ENCODE measurements at places on chromosomes 1 and 21.

- DNase-seq: no peak
Measured at GRCh38 chr1:202615501-202616354, 94.5 kb downstream of the SYT2 start.

- no peak for DNase-seq
Measured at GRCh38 chr1:19819701-19820100, 4.6 kb upstream of the RNF186 start.

DNA sequence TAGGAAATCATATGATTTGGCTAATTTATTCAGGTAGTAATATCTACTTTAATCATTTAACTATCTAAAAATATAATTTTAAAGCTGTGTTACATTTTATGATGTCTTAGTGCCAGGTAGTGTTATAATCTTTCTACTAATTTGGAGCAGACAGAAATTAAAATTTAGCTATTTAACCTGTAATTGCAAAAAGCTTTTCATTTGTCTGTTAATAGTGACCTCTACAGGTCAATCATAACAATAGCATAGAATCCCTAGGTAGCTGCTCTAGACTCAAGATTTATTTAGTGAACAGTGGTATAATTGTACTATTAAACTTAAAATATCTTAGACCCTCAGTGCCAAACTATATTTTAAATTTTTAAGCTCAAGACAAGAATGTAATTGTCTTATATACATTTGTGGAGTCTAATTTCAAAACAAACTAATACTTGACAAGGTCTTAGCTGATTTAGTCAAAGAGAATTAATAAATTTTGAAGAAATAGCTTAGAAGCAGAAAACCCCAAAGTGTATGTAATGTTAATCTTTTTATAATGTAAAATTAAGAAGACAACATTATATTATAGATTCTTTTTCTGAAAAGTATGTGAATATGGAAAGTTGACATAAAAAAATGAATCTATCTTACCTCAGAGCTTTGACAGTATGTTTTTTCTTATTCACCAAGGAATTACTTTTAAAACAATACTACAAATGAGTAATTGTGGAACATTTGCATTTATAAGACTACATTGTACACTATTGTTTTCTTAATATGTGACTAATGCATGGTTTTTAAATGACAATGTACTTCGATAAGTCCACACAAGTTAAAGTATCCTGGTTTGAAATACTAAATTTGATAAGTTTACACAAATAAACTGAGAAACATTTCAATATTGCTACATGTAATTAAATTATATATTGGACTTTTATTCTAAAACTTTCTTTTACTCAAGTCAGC lies 64.1 kb upstream of the RNPC3 start:
- no peak for DNase-seq

DNA sequence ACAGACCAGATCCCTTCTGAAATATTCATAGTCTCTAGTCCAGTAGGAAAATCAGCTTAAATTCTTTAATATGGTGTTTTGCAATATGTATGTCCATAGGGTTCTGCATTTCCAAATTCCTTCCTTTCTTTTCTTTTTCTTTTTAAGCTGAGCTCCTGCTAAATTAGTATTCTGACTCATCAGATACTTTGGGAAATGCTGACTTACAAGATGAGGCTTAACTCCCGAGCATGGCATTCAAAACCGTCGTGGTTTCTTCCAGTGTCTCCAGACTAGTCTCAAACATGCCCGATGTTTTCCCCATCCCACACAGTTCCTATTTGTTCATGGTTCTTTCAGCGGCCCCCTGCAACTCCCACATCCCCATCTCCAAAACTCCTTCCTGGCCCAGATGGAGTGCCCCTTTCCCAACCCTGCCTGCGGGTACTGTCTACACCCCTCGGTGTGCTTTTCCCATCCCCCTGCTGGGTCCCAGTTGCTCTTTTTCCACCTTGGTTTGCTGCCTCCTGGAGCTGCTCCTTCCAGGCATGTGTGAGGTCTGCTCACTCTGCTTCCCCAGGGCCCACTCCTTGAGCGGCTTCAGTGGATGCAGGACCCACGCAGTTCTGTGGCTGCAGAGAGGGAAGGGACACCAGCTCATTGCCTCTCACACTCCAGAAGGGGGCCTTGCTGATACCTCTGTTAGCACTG lies 19.5 kb upstream of the ETV3 start:
- no peak for DNase-seq

DNA sequence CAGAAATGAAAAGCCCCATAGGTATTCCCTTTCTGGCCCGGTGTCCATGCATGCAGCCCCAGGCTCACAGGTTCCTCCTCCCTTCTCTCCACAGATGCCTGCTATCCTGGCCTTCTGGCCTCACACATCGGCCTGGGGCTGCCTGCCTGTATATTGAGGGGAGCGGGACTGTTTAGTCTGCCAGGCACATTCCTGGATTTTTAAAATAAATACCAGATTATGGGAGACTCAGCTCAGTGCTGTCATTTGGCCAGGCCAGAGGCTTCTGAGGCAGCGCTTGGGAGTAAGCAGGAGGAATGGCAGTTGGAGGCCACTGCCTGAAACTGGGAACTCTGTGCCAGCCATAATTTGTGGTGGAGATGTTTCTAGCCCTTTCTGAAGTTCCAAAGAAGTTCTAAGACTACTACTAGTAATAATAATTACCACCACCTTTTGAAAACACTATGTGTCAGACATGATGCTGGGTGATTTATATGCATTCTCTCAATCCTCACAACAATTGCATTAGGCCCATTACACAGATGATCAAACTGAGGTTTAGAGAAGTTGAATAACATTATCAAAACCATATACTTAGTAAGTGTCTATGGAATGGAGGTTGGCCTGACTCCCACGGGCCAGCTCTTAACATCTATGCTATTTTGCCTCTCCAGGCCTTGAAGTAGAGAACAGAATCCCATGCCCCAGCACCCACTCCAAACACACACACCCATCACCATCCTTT lies 107.6 kb downstream of the PLXNA2 start:
- DNase-seq: no peak
